ENCODE measurements at places on chromosomes 12 and 14.

DNA sequence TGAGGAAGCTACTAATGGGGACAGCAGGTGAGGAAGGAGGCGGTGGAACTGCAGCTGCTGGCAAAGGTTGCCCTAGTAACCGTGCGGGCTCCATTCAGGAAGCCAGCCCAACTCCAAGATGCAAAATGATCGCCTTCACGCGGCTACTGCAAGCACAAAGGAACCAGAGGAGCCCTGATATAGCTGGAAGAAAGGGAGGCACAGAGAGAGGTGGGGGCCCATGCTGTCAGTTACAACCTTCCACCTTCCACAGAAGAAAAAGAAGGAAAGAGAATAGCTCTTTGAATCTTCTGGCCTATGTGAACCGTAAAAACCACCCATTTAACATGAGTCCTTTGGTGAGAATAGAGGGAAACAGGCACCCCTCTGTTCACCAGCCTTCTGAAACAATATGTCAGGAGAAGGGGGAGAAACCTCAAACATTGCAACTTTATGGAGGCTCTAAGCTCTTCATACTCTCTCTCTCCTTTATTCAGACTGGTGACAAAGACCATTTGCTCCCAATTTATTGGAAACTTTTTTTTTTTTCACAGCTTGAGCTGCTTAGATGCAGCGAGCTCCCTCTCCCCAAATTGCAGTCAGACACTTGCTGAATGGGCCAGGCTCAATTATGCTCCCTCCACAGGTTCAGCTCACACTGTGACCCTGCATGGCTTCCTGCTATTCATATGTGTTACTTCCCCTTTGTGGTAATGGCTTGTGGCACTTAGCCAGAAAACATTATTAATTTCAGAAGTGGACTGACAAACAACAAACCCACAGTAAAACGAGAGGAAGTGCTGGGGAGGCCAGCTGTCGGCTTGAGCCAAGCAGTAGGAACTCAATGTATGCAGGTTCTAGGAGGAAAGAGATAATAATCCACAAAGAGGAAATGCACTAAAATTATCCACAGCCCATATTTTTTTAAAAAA is 6.2 kb downstream of the DUSP6 start:
- H3K4me3 ChIP-seq: peak overlapping the region; percentile 85
- H3K27me3 ChIP-seq: no peaks in the 10 kb centered on the region

DNA sequence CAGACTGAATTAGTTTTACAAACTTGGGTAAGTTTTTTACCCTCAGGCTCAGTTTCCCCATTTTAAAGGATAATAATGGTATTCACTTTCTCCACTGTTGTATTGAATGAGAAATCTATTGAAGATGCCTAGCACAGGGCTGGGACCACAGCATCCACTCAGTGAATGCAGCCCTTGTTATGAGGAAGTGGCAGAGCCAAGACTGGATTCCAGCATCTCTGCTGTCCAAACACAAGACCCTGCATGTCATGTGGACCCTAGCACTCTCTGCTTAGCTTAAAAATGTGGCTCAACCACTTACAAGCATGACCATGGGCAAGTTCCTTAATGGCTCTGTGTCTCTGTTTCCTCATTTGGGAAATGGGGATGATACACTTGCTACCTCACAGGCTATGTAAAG is 24.1 kb upstream of the TRIM9 start:
- no peak overlapping the region for H3K4me3 ChIP-seq
- no peaks in the 10 kb centered on the region for H3K27me3 ChIP-seq
- H3K4me1 ChIP-seq: peaks cover 9% of the 10 kb centered on the region
- no peak overlapping the region for H3K27ac ChIP-seq
- DNase-seq: no peak

GRCh38 chr14:101071493-101071906 is 168.0 kb upstream of the RTL1 start:
- DNase-seq: peak; percentile 10
- H3K36me3 ChIP-seq: no peaks in the 10 kb centered on the region
- no peak overlapping the region for H3K27ac ChIP-seq
- H3K4me1 ChIP-seq: peaks cover 7% of the 10 kb centered on the region

GRCh38 chr12:8564656-8565055 is 24.0 kb upstream of the CLEC4E start:
- H3K27ac ChIP-seq: no peak overlapping the region
- DNase-seq: no peak
- no peaks in the 10 kb centered on the region for H3K36me3 ChIP-seq
- H3K4me3 ChIP-seq: no peak overlapping the region
- no peaks in the 10 kb centered on the region for H3K27me3 ChIP-seq

DNA sequence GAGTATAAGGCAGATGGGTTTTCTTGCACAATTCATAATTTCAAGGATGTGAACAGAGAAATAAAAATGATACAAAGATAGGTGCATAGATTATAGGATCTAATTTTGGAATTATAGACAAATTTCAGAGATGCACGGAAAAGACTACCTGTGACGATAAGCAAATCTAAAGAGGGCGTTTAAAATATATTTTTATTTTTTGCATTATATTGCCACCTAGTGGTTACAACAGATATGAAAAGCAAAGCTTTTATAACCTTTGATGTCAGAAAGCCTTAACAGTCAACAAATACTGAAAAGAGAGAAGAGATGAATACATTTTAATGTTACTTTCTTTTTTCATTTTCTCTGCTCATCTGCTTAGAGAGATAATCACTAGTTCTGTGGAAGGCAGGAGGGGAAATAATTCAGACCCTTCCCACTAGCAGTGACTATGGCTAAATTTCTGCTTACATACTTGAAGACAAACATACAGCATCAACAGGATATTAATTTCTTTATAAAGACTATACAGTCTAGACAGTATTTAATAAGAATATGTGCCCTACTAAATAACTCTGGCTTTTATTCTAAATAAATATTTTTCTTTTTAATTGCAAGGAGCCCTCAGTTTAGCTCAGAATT is 46.3 kb downstream of the NTS start:
- DNase-seq: no peak
- H3K27me3 ChIP-seq: no peaks in the 10 kb centered on the region
- H3K4me1 ChIP-seq: no peaks in the 10 kb centered on the region

- H3K4me1 ChIP-seq: no peaks in the 10 kb centered on the region
- DNase-seq: no peak
- H3K36me3 ChIP-seq: no peaks in the 10 kb centered on the region
- H3K27me3 ChIP-seq: no peaks in the 10 kb centered on the region
- H3K27ac ChIP-seq: no peak overlapping the region
Measured at GRCh38 chr14:54528973-54529372, 19.3 kb downstream of the CGRRF1 start.

- DNase-seq: no peak
- peaks cover 78% of the 10 kb centered on the region for H3K4me1 ChIP-seq
- H3K27ac ChIP-seq: no peak overlapping the region
Measured at GRCh38 chr14:68518166-68518565, 274.7 kb downstream of the ZFP36L1 start.

GRCh38 chr12:12985817-12986408 is 14.2 kb downstream of the HEBP1 start:
- peaks cover 8% of the 10 kb centered on the region for H3K36me3 ChIP-seq
- DNase-seq: no peak
- no peaks in the 10 kb centered on the region for H3K27me3 ChIP-seq
- no peak overlapping the region for H3K4me3 ChIP-seq

GRCh38 chr12:108131657-108132126 is 2.6 kb downstream of the WSCD2 start:
- no peaks in the 10 kb centered on the region for H3K4me1 ChIP-seq
- H3K27me3 ChIP-seq: no peaks in the 10 kb centered on the region
- H3K4me3 ChIP-seq: no peak overlapping the region
- H3K27ac ChIP-seq: peak overlapping the region; percentile 32

DNA sequence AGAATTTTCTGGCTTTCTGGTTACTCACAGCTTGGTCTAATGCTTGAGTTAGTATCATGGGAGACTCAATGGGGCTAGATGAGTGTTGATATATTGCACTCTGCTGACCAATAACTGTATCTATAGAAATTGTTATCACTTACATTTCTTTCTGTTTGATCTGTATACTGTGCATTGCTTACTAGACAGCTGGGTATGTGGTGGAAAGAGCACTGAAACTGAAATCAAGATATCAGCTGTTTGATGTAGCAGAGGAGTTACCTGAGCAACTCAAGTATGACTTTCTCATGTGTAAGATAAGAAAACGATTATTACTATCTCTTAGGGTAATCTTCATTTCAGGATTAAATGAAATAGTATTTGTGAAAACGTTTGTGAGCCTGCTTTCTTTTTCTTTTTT is 183.0 kb downstream of the SLC15A5 start:
- DNase-seq: no peak
- no peak overlapping the region for H3K4me3 ChIP-seq
- no peaks in the 10 kb centered on the region for H3K4me1 ChIP-seq
- no peaks in the 10 kb centered on the region for H3K27me3 ChIP-seq

DNA sequence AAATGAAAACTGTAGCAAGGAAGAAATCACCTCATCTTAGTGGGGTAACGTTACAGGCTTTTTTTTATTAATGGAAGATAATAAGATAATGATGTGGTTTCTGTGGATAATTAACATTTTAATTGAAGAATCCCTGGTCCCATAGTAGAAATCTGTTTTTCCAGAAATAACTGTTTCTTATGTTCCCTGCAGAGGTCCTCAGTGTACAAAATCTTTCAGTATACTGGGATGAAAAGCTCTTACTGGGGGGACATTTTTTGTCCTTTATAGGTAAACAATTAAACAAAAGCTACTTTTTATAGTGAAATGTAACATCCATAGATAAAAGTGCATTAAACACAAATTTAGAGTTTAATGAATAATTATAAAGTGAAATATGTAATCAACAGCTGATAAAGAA is 312.2 kb downstream of the ATXN7L3B start:
- no peaks in the 10 kb centered on the region for H3K27me3 ChIP-seq
- H3K4me1 ChIP-seq: no peaks in the 10 kb centered on the region
- H3K36me3 ChIP-seq: no peaks in the 10 kb centered on the region

GRCh38 chr14:66939409-66939808 is 249.8 kb upstream of the GARIN2 start:
- H3K27me3 ChIP-seq: no peaks in the 10 kb centered on the region
- H3K36me3 ChIP-seq: no peaks in the 10 kb centered on the region
- no peak overlapping the region for H3K4me3 ChIP-seq

- H3K27ac ChIP-seq: no peak overlapping the region
- peaks cover 11% of the 10 kb centered on the region for H3K27me3 ChIP-seq
- H3K4me3 ChIP-seq: no peak overlapping the region
- no peaks in the 10 kb centered on the region for H3K36me3 ChIP-seq
- H3K4me1 ChIP-seq: no peaks in the 10 kb centered on the region
Measured at GRCh38 chr12:117044790-117045159, 54.4 kb downstream of the TESC start.

GRCh38 chr14:101115652-101116051 is 212.1 kb upstream of the RTL1 start:
- H3K4me3 ChIP-seq: no peak overlapping the region
- no peak overlapping the region for H3K27ac ChIP-seq
- H3K27me3 ChIP-seq: no peaks in the 10 kb centered on the region
- DNase-seq: no peak
- H3K36me3 ChIP-seq: no peaks in the 10 kb centered on the region
- H3K4me1 ChIP-seq: peaks cover 4% of the 10 kb centered on the region

DNA sequence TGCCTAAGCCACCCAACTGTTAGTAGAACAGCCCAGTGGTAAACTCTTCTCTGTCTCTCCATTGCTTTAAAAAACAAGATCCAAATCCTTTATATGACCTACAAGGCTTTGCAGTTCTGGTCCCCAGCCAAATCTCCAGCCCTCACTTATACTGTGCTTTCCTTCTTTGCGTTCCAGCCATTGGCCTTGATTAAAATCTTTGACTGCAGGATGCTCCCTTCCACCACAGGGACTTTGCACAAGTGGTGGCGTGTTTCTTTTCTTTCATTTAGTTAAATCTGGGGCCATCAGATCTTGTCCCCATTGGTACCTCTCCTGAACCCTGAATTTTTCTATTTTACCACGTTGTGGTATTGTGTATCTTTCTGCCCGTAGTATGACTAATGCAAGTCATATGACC is 183.7 kb downstream of the VRK1 start:
- no peaks in the 10 kb centered on the region for H3K27me3 ChIP-seq
- no peak for DNase-seq
- H3K27ac ChIP-seq: no peak overlapping the region
- no peaks in the 10 kb centered on the region for H3K36me3 ChIP-seq
- H3K4me1 ChIP-seq: no peaks in the 10 kb centered on the region

- H3K4me3 ChIP-seq: no peak overlapping the region
- no peaks in the 10 kb centered on the region for H3K27me3 ChIP-seq
- H3K36me3 ChIP-seq: no peaks in the 10 kb centered on the region
- H3K27ac ChIP-seq: no peak overlapping the region
- H3K4me1 ChIP-seq: no peaks in the 10 kb centered on the region
- DNase-seq: no peak
Measured at GRCh38 chr12:117452112-117452511, 90.7 kb upstream of the NOS1 start.

DNA sequence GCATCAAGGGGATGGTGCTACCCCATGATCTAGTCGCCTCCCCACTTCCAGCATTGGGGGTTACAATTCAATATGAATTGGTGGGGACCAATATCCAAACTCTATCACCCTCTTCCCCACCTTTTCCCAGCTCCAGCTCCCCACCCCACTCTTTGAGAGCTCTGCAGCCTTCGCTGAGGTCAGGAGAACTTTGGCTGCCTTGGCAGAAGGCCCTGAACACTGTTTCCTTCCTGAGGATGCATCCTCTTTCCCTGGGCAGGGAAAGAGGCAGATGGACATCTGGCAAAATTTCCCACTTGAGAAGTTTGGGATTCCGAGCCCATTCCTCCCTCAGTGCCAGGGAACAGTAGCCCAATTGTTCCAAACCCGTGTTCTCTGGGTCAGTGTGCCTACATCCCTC is 169.1 kb downstream of the TSPAN9 start:
- H3K27me3 ChIP-seq: no peaks in the 10 kb centered on the region
- no peak overlapping the region for H3K4me3 ChIP-seq
- DNase-seq: no peak
- H3K27ac ChIP-seq: no peak overlapping the region

GRCh38 chr12:117874842-117875434 is 93.9 kb downstream of the KSR2 start:
- no peaks in the 10 kb centered on the region for H3K36me3 ChIP-seq
- H3K4me3 ChIP-seq: no peak overlapping the region
- H3K27ac ChIP-seq: no peak overlapping the region
- no peaks in the 10 kb centered on the region for H3K27me3 ChIP-seq
- H3K4me1 ChIP-seq: no peaks in the 10 kb centered on the region

- H3K4me3 ChIP-seq: no peak overlapping the region
- no peaks in the 10 kb centered on the region for H3K27me3 ChIP-seq
- no peaks in the 10 kb centered on the region for H3K4me1 ChIP-seq
- H3K36me3 ChIP-seq: no peaks in the 10 kb centered on the region
- no peak overlapping the region for H3K27ac ChIP-seq
Measured at GRCh38 chr12:54195737-54196347, 7.1 kb upstream of the SMUG1 start.

DNA sequence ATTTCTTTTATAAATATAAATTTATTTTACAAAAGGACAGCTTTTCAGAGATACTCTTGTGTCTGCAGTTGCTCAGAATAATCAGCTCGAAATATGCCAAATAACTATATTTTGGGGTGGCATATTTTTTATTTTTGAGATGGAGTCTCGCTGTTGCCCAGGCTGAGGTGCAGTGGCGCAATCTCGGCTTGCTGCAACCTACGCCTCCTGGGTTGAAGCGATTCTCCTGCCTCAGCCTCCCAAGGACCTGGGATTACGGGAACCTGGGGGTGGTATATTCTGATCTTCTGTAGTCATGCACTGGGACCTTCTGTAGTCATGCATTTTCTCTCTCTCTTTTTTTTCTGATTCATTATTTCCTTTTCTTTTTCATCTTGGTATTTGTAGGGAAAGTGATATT is 135.0 kb upstream of the AMIGO2 start:
- H3K27me3 ChIP-seq: no peaks in the 10 kb centered on the region
- H3K27ac ChIP-seq: no peak overlapping the region
- H3K36me3 ChIP-seq: no peaks in the 10 kb centered on the region
- no peak for DNase-seq
- H3K4me3 ChIP-seq: peak overlapping the region; percentile 9

- no peak overlapping the region for H3K27ac ChIP-seq
- no peak overlapping the region for H3K4me3 ChIP-seq
- peaks cover 8% of the 10 kb centered on the region for H3K36me3 ChIP-seq
Measured at GRCh38 chr14:100358396-100358795, 35.3 kb downstream of the SLC25A47 start.
